Natural killer cell treated with Interleukin-12 subunit alpha and Interleukin-12 subunit beta and Interleukin-15 and Interleukin-18, amount 100 ng/mL, for 72 hours (primary cell): ENCODE measurements at places on chromosomes 3 and 15. TPM values are rescaled to one million over a fixed set of nuclear protein-coding genes. Genes with fewer than 3 reads are reported as not detected.

The MOBP gene
- not detected for total RNA-seq

The CPEB1 gene
- not detected for total RNA-seq

The SSUH2 gene
- total RNA-seq, result not detected

DNA sequence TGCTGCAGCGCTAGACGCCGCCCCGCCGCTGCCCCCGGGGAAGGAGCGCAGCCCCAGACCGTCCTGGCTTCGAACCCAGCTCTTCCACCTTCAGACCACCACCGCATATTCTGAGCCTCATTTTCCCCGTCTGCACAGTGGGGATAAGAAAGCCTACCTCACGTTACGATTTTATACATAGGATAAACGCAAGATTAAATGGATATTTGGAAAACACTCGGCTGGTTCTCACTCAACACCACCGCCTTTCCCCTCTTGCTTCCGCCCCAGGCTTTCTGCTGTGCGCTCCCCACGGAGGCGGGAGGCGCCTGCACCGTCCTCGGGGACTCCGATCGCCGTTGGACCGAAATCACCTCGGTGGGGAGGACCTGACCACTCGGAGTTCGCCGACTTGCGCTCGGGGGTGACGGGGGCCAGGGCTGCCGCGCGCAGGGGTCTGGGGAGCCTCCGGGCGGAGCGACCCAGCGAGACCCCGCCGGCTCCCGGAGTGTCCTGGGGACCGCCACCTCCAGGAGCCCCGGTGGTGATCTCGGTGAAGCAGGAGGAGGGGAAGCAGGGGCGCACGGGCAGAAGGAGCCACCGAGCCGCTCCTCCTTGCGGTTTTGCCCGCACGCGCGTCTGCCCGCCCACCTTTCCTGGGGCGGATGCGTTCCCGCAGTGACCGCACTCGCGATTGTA is 4.0 kb downstream of the FBXL22 start:
- DNase-seq, result no peak

- no peak for DNase-seq
These were observed 544.9 kb downstream of the NSUN3 start for GRCh38 chr3:94607778-94608177.

- DNase-seq, result no peak
These were observed 55.8 kb downstream of the OSBPL10 start for GRCh38 chr3:31925271-31925630.

DNA sequence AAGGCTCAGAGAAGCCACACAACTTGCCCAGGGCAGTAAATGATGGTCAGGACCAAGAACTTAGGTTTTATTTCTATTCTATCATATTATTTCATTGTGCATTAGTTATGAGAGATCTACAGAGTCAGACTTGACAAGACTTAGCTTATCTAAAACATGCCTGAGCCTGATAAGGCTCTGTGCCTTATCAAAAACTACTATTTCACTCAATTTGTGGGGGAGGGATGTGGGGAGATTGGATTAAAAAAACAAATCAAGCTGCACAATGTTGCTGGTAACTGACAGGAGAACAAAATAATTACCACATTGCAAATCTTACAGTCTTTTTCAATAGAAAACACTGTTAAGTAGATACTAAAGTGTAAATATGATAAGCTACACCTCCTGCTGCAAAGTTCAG is 16.0 kb downstream of the HACD2 start:
- no peak for DNase-seq

DNA sequence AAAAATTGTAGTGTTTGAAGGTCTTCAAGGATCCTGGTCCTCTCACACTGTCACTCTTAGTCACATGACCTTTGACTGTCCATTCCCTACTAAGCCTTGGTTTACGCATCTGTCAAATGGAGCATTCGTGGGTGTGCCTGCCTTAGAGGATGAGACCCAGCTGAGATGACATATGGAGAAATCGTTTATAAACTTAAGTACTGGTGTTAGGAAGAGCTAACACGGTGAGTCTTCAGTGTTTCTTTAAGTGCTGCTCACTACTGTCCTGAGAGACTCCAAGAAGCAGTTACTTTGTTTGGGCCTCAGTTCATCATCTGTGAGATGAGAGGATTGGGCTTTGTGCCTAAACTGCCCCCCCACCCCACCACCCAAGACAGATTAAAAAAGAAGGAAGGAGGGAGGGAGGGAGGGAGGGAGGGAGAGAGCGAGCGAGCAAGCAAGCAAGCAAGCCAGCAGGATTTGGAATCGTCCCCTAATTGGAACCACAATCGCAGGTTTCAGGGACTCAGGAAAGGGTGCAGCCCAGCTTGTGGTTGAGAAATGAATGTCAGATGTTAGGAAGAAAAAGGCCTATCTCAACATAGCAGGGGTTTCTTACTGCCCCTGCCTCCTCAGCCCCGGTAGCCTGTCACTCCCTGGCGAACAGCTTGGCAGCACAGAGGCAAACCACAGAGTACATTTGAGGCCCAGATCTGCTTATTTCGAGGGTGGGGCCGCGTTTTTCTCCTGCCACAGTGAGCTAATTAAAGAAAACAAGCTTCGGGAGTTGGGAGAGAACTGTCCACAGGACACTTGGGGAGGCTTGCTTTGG is 32.7 kb downstream of the SMAD3 start:
- no peak for DNase-seq

- DNase-seq, result no peak
These were observed 77.7 kb downstream of the OCA2 start for GRCh38 chr15:28021281-28022039.

- no peak for DNase-seq
These were observed 12.9 kb downstream of the SEC11A start for GRCh38 chr15:84702961-84703482.

DNA sequence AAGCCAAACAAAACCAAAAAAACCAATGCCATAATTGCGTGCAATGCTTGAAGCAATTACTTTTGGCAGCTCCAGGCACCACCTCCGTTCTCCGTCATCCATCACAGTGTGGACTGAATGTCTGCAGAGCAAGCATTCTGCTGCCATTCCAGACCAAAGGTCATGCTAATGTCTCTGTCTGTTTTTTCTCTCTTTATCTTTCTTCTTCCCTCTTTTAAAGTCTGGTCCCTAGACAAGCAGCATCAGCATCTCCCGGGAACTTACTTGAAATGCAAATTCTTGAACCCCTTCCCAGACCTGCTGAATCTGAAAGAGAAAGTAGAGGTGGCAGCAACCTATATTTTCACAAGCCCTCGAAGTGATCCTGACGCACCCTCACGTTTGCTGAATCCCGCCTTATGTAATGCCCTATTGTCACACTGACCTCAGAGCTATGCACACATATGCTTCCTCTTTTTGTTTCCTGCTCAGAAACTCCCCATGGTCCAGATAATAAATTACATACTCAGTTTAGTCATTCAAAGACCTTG is 297.3 kb upstream of the PROK2 start:
- DNase-seq, result no peak

DNA sequence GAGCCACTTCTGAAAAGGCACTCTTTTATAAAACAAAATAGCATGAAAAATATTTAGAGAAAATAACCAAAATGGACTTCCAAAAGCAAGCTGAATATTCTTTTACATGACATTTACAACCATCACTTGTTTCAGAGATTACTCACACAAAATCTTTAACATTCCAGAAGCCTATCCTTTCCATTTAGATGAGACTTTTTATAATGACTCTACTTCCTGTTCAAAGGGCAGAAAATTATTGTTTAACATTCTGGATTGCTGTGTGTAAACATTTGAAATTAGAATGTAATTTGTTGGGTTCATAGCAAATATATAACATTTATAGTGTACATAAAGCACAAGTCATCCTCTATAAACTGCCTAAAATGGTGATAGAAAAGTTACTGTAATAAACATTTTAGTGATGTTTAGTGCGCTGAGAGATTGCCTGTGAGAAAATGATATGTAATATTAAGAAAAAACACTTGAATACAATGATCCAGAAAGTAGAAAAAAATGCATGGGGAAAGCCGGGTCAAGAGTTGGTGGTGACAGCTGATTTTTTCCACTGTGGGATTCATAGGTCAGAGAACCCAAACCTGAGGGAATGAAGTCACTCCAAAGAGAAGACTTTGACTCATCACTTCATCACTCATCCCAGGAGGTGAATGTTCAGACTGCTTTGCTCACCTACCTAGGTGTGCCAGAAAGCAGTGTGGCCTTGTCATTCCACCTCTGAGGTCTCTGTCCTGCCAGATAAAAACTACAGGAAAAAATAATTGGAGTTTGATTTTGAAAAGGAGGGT is 305.8 kb downstream of the ARPP21 start:
- no peak for DNase-seq
